ENCODE measurements at places on chromosomes 2 and 18.

GRCh38 chr18:13221869-13222855, 3.6 kb downstream of the LDLRAD4 start:
- DNase-seq = peak; percentile 71

DNA sequence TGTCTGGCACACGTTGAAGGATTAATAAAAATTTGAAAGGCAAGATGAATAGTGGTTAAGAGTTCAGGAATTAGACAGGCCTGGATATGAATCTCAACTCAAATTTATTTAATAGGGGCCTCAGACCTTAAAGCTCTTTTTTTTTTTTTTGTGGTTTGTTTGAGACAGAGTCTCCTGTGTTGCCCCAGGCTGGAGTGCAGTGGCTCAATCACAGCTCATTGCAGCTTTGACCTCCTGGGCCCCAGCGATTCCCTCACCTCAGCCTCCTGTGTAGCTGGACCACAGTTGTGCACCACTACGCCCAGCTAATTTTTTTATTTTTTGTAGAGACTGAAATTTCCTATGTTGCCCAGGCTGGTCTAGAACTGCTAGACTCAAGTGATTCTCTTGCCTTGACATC, 3.0 kb downstream of the ZRANB3 start:
- DNase-seq = no peak

- DNase-seq = no peak
Observed at GRCh38 chr2:85853499-85854165, 35.2 kb downstream of the ST3GAL5 start.

- DNase-seq = no peak
Observed at GRCh38 chr2:232491139-232491780, 3.6 kb upstream of the ECEL1 start.

DNA sequence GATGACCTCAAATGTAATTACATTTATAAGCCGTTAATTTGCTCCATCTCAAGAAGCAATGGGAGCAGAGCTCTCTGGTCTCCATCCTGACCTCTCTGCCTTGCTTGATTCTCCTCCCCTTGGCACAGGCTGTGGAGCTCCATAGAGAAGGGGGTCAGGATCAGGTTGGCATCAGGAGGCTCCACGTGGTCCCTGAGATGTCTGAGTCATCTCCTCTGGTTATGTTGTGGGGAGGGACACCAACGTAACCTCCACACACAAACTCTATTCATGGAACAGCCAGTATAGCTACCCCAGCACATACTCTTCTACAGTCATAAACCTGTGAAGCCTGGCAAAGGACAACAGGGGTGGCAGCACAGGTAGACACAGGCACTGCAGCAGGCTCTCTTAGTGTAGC, 29.0 kb downstream of the TRABD2A start:
- DNase-seq = no peak

DNA sequence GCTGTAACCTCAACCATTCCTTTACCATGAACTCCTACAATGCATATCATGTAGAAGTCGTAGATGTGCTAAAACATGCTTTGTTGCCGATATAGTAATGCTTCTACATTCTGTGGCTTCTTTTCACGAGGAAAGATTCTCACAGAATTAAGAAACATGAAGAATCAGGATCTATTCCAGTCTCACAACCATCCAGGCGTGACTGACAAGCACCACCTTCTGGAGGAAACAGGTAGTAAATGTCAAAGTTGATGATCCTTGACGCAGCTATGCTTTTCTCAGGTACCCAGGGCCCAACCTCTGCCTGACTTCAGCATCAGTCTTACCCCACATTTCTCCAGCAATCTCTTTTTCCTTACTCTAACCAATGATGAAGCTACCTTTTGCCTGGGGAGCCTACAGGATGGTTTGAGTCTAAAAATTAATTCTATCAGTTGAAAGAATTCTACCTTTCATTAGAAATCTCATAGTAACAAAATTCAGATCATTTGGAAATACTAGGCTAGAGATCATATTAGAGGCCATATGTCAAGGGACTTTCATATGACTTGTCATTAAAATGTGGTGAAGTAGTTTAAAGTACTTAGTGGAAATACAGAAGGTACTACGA, 123.3 kb upstream of the RND3 start:
- peak; percentile 74 for DNase-seq

DNA sequence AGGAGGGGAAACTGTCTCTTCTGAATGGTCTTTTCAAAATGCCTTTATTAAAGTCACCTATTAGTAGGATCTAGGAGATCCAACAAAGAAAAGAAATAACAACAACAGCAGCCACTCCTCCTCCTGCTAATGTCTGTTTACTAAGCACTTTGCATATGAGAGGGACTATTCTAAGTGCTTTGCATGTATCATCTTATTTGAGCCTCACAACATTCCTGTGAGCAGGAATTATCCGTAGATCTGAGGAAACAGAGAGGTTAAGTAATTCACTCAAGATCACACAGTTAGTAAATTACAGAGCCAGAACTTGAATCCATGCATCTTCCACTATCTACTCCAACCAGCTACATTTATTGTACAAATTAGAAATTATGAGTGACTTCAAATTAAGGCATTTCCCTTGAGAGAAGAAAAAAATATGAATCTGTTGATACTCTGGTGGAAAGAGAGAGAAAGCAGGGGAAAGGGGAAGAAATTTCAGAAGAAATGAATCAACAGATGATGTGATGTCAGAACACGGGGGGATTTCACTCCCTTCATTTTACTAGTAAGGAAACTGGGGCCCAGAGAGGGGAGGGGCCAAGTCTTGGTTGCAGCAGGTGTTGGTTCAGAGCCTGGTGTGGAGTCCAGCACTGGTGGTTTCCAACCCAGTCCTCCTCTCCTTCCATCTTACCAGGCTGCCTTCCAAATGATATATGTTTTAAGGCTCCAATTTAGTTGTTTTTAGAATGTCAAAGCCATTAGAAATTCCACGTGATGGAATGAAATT, 49.7 kb downstream of the TSN start:
- DNase-seq = no peak

GRCh38 chr2:233400341-233400740, 46.0 kb downstream of the DGKD start:
- no peak for DNase-seq

DNA sequence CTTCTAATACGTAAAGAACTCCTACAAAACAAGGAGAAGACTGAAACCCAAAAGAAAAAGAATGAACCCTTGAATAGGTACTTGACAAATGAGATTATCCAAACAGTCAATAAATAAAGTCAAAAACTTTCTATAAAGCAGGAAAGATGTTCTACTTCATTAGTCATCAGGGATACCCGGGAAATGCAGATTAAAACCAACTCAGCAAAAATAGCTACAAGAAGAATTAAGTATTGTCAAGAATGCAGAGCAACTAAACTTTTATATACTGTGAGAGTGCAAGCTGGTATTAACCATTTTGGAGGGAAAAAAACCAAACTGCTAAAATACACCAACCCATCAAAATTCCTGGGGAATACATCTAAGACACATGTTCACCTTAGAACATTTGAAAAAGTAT, 10.4 kb downstream of the TXNL1 start:
- no peak for DNase-seq

DNA sequence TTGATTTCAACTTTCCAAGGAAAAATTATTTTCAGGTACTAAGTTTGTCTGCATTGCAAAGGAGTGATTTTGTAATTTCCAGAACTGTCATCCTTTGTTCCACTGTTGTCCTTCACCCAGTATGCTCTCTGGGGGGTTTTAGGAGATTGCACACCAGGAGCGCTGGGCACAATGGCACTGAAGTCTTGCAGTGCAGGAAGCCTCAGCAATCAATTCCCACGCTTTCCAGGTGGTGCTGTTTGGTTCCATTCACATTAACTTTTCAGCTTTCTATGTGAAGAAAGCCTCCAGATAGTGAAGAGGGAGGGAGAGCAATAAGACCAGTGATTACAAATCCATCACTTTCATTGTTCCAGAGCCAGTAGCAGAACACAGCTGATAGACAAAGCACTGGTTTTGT, 344.0 kb upstream of the VWC2L start:
- DNase-seq = no peak

DNA sequence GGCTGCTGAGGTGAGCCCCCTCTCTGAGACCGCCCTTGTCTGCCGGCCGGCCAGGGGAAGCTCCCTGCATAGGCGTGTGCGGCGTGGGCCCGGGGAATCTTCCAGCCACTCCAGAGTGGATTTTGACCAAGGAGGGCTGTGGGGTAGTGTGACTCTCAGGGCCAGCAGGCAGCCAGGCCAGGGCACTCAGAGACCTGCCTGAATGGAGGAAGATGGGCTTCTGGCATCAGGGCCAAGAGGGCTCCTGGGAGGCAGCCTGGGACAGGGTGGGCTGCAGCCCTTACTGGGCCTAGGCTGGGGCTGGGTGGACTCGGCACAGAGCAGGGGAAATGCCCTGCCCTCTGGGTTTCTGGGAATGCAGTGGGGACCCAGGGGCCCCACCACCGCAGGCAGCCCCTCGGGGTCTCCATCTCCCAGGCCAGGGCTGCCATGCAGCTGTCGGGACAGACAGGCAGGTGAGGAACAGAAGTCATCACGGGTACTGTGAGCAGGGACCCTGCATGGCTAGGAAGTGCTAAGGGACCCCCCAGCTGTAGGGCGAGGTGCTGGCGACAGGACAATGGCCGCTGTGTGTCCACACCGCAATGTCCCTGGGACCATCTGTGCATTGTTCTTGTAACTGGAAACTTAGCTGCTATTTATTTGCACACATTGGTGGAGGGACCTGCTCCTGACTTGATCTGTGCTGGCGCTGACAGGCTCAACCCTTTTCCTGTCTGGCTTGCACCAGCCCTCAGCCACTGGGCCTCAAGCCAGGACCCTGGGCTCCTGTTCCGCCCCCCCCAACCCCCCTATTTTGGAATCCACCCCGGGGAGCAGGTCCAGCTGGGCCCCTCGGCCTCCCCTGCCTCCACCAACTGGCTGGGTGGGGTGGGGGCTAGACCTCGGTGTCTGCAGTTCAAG, 4.1 kb downstream of the PDCD1 start:
- DNase-seq = no peak

DNA sequence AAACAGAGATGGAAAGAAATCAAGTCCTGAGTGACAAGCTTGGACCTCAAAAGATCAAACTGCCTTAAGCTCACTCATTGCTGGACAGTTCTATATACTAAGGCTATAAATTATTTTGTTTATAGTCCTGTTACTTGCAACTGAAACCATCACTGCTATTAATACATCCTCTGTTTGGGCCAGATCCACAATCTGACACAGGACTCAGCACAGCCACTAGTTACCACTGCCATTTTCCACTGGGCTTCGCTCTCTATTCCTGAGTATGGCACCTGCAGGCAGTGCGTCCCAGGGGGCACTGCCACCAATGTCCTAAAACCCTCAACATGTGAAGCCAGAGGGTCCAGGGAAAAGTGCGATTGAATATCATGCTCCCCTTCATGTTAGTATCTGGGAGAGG, 52.3 kb downstream of the CYP26B1 start:
- no peak for DNase-seq

DNA sequence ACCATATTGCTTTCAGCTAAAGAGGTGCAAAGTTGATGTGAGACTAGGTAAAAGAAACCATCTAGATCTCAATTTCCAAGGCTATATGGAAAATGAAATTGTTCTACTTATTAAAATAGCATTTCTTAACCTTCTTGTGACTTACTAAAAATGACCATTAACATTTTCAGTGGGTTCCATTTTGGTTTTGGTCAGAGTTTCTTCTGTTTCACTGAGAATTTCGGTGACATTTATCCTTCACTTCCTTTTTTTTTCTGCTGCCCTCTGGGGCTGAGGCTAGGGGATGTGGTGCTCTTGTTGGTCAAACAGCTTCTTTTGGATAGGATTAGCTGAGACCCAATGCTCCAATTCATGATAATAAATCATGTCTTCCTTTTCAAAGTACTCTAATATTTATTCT, 44.3 kb upstream of the REL start:
- DNase-seq = no peak

DNA sequence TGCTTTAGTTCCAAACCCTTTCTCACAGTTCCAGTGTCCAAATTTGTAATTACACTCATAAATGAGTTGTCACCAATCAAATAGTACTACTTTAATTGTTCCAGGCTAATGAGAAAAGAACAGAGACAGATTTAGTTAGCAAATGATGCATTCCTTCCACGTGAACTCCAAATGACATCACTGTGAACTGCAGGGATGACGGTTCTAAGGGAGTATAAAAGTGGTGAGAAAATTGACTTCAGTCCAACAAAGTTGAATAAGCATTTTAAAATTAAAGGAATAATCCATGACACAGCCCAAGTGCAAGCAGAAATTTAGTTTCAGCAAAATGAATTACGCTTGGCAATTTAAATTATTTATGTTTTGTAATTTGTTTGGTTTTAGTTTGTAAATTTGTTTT, 102.0 kb upstream of the LRATD1 start:
- DNase-seq = peak; percentile 58

GRCh38 chr2:218060118-218060517, 8.9 kb upstream of the RUFY4 start:
- DNase-seq = no peak

- no peak for DNase-seq
Observed at GRCh38 chr2:98663511-98664090, 55.2 kb downstream of the UNC50 start.

GRCh38 chr18:74945774-74946545, 263.0 kb downstream of the PTGR3 start:
- DNase-seq = peak; percentile 35

DNA sequence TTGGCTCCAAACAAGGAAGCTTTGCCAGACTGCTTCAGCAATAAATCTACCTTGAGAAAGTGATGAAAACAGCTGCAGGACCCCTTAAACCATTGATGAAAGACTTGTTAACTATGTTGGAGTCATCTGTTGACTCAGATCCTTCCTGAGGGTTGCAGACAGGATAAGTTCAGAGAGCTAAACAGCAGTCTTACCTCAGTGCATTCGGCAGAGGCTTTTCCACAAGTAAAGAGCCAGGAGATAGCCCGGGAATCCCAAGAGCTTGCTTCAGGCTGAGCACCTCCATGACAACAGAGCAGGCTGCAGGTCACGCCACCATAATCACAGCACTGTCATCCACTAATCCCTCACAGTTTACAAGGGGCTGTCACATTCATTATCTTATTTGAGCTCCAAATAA, 23.7 kb downstream of the KIAA2012 start:
- DNase-seq = peak; percentile 92
